ENCODE measurements at places on chromosomes 2 and 18.

DNA sequence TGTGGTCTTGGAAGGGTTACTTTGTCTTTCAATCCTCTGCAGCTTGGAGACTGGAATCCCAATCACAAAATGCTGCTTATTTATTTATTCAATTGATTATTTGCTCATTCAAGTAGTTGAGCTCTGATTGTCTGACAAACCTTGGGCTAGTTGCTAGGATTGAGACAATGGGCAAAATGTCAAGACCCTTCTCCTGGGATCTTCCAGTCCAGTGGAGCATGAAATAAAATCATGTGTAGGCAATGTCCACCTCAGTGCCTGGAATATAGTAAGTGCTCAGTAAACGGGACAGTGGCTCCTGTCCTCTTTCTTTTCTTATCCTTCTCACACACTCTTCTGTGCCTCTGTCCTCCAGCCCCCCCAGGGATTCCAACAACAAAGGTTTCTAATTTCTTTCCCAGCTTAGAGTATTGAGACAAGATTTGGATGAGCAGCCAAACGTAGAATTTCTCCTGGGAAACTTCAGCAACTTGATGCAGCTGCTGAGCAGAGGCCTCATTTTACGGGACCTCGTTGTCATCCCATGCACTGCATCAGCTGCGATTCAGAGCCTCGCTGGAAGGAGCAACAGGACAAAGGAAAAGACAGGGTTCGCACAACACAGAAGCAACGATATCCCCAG is 545.0 kb downstream of the SOX11 start:
- DNase-seq, result no peak

GRCh38 chr18:60372596-60372995 is at the start of gene MC4R:
MC4R (minus strand) TSS chr18:60372775; CDS start chr18:60372349, 426 bp downstream.
- DNase-seq, result no peak

- DNase-seq, result no peak
Observed at GRCh38 chr18:59685501-59685900, 11.7 kb downstream of the CCBE1 start.

DNA sequence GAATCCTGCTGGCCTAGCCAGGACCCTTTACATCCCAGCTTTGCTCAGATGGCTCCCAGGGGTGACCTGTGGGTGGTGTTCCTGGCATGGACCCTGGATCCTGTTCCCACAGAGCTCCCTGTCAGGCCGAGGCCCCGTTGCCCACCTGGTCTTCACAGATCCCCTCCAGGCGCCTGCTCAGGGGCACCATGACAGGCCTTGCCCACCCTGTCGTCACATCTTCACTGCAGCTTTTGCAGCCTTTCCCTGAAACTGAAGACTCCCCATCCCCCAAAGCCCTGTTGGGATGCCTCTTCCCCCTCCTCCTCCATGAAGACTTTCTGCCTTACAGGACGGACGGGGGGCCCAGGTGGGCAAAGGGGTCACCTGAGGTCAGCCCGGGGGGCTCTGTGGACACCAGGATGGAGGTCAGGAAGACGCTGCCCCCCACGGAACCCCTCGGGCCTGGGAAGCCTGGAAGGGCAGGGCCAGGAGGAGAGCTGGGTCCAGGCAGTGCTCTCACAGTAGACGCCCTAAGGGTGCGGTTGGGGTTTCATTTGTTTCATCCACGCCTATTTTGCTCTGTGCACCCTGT is 13.0 kb upstream of the KIF1A start:
- no peak for DNase-seq

DNA sequence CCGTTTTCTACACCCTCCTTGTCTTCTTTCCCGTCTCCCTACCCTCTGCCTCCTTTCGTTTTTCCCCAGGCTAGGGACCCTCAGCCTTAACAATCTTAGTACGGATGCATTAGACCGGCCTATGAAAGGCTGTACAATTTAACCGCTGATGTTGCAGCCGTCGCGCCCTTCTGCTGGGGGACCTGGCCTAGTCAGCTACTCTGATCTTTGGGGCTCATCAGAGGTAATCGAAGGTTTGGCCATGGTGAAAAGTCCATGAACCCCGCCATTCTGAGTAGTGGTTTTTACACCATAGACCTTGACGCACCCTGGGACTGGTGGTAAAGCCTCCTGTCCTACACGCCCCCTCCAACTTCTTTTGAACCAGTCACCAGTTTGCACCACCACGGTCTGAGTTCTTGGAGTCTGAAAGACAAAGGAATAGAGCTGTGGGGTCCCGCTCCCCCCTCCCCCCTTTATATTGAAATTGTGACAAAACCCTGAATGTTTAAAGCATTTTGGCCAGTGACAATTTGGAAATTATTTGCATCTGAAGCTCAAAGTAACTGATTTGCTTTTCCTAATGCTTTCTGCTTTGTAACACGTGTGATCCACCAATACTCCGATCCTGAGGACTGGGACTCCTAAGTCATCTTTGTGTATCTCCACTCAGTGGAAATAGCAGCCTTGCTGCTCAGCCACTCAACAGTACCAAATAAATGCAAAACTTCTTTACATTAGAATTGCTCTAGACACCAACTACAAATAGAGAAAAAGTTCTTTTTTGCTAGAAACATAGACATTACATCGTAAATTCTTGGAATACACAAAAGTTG is 642 bp upstream of the SRSF7 start:
- no peak for DNase-seq

- DNase-seq, result no peak
Observed at GRCh38 chr2:61639721-61640120, 101.6 kb upstream of the XPO1 start.

- DNase-seq, result no peak
Observed at GRCh38 chr18:35605686-35606417, 24.3 kb downstream of the GALNT1 start.

DNA sequence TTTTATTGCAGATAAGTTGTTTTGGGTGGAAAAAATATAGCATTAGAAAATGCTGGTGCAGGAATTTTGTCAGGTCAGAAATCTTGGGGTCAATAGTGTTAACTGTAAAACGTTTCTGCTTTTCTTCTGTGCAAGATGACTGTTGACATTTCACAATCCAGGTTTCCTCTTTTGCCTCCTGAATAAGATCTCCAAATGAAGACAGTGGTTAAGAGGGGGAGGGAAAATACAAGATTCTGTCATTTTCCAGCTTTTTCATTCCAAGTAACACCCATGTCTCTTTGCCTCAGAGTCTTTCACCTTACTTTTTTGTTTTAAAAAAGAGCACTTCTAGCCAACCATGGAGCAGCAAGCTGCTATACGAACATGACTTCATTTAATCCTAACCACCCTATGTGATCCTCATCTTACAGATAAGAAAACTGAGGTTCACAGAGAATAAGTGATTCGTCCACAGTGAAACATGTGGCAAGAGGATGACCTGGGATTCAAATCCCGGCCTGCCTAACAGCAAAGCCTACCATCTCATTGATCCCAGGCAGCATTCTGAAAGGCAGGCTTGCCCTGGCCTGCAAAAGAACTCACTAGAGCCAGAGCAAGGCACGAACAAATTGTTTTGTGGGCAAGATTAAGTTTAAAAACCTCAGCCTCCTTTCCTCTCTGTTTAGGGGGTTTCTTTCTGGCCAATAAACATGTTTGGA is 3.0 kb downstream of the PLEK start:
- DNase-seq, result no peak

DNA sequence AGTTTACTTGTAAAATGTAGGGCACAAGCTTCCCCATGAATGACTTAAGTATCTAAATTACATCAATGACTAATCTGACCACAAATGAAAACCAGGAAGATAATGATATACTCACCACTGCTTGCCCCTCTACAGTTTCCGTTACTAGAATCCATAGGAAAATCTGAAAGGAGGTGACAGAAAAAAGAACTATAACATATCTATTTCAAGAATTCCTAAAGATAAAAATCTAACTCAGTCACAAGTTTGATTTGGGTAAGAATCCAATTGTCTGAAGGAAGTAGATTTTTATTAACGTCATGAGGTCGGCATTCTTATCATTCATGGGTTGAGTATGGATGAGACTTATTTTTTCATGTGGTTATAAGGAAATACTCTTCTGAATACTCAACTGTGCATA is 7.8 kb downstream of the FRZB start:
- DNase-seq, result no peak

- DNase-seq, result no peak
Observed at GRCh38 chr2:76610451-76610850, 899.7 kb upstream of the GCFC2 start.

DNA sequence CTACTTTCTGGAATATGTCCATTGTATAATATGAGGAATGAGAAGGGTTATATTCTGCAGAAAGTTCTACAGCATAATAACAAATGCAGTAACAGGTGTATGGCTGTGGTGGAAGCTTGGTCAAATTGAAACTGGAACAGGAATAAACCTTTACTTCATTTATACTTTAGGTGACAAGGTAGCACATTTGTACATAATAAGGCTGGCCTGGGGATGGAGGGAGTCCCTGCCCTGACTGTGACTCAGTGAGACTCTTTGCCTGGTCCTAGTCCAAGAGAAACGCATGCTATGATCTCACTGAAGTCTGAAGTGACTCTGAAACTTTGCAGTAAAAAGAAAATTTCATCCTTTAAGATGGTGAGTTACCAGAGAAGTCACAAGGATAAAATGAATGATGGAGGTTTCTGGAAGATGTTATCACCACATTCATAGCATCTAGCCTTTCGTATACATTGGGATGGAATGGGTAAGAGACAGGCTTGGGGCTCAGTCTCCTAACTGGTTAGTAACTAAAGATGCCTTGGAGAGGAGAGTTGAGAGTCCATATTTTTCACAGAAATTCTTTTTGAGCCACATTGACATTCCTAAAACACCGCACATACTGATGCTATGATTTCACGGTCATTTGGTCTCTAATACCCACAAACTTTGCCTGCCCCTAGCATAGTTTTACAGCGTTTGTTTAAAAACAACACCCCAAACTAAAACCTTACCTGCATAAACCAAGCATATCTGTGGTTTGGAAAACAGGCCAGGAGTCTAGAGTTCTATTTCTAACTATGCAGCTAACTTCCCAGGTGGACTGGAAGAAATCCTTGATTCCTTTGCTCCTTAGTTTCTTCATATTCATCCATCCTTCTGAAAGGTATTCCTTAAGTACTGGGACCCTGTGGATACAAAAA is 42.4 kb upstream of the NABP1 start:
- DNase-seq, result no peak

- no peak for DNase-seq
Observed at GRCh38 chr2:194346193-194346592, 1310.8 kb upstream of the SLC39A10 start.

- no peak for DNase-seq
Observed at GRCh38 chr2:128661311-128661710, 342.6 kb upstream of the HS6ST1 start.

DNA sequence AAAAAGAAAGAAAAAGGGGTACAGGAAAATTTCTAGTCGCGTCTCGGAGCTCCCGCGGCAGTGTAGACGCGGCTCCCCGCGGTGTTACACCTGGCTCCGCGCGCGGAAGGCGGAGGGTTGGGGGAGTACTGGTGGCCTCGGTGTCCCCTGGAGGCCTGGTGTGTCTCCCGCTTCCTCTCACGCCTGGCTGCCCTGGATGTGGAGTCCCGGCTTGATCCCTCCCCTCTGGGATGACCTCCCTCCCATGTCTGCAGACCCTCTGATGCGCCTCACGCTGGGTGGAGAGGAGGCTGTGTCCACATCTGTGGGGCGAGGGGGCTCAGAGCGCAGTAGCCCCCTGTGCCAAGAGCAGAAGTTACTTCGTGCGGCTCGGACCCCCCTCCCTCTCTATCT is 1.2 kb downstream of the KIF5C start:
- DNase-seq, result peak; percentile 17

All from T-helper 17 cell (primary cell).